Fibroblast of mammary gland (primary cell): ENCODE measurements at places on chromosomes 7 and 10.

DNA sequence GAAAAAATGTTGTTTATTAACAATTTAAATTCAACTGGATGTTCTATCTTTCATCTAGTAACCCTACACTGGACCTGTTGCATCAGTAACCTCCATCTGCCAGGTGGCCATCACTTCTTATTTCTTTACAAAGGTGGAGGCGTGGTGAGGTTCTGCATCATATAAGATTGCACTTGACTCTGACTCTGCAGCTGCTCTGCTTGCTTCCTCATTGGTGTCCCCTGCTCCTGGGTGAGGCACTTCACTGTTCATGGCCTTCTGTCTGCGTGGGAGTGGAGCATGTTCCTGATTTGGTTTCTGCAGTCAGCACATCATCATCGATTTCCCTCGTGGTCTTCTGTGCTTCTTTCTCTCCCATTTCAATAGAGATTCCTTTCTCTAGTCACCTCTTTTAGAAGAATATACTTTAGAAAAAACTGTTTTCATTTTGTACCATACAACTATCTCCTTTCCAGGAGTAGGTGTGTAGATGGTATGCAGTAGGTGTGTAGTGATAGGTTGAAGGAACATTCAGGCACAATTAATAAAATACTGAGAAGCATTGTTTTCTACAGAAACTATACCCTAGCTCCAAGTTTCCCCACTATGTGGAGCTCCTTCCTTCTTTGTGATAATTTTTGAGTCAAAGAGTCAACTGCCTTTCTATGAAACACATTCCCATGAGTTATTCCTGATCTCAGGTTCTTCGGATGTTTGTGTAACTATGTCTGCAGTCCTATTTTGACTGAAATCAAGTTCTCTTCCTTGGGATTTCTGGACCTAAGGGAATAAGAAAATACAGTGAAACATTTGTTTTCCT, 231.7 kb upstream of the CNTNAP2 start:
- no peak for DNase-seq

DNA sequence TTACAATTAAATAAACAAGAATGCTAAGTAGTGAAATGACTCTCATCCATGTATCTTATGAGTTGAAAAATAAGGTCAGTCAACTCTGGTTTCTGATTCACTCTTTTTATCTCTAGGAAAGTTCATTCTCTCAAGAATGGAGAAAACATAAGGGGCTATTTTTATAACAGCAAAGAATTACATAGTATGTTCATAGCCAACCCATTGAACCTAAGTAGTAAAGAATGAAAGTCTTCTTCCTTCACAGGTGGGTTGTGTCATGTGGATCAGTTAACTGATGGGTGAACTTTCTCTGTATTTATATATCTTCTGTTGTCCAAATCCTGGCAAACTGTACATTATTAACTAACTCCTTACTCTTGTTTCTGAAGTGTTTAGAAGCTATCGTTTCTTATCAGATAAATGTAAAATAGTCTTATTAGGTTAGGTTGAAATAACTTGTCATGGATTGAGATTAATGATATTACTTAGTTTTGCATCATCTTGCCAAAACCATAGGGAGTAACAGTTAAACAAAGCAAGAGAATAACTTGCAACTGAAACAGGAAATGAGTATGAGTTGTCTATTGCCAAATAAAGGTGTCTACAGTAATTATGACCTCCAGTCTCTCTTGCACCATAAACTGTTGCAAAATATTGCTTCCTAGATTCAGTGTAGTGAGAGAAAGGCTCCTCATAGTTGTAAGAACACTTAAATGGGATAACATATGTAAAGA, 86.8 kb downstream of the ANKRD7 start:
- DNase-seq: peak; percentile 62

- DNase-seq: no peak
These were observed 144.4 kb downstream of the MAPK8 start for GRCh38 chr10:48450741-48451466.

DNA sequence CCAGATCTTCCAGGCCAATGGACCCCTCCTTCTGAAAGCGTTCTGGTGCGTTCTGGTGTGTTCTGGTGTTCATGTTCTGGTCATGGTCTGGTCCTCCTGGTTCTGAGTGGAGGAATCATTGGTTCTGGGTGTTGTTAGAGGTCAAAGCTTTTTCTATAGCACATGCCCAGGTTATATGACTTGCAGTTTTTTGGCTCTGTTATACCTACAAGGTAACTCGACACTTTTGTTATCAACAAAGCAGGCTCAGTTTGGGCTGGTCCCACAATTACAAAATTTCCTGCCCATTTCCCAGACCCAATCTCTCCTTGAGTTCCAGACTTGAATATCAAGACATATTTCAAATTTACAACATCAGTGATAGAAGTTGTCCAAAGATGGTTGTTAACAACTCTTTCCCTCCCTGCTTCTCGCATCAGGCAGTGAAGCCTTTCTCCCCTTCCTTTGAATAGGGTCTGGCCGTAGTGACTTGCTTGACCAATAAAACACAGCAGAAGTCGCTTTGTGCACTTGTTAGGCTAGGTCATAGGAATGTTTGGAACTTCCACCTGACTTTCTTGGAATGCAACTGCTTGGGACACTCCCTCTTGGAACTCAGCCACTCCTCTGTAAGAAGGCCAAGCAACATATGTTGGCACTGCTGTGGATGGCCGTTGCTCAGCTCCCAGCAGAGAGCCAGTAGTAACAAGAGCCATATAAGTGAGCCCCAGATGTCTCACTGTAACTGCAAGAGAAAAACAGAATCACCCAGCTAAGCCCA, 83.1 kb upstream of the STEAP1B start:
- peak; percentile 75 for DNase-seq

GRCh38 chr7:30930621-30931020, 19.0 kb downstream of the AQP1 start:
- DNase-seq: no peak

DNA sequence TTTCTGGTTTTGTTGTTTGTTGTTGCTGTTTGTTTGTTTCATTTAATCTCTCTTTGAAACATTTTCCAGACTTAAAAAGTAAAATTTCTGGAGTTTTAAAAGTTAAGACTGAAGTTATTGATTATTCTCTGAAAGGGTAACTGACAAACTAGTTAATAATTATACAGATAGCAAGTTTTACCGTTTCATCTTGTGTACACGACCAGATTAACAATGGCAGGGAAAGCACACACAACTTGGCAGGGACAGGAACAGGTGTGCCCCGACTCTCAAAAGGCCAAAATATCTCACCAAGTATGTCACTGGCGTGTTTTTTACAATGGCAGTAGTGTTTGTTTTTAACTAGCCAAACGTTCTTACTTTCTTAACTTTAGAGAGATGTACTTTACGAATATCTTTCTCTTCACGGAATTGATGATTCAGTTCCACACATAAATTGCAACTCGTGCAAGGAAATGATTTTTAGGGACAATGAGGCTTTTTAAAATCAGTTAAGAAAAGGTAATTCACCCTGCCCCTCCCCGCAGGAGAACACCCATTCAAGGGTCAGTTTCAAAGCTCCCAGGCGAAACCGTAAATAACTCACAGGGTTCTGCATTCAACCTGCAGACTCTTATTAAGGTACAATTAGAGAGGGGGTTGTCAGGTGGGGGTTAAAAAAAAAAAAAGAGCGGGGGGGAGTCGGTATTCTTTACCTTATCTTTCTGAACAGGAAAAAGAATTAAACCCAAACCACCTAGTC, 3.5 kb downstream of the CTBP2 start:
- no peak for DNase-seq

DNA sequence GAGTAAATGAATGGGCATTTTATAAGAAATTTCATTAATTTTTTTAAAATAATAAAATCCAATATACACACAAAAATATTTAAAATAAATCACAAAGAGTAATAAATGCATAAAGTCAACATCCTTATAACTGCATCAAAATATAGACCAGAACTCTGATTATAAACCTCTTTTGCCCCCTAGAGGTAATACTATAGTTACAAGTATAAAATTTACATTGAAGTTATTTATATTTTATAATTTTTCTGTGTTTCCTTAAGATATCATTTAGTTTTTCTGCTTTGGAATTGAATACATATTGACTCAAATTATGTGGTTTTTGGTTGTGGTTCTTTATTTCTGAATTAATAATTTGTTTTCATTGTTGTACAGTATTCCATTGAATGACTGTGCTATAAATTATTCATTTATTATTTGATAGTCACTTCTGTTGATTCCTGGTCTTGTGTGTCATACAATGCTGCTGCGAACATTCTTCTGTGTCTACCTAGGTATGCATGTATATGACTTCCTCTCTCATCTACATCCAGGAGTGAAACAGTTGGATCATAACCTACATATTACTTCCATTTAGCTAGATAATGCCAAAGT, 673.6 kb downstream of the IPMK start:
- DNase-seq: no peak

- DNase-seq: peak; percentile 40
These were observed 274.4 kb downstream of the THSD7A start for GRCh38 chr7:11557627-11558026.

DNA sequence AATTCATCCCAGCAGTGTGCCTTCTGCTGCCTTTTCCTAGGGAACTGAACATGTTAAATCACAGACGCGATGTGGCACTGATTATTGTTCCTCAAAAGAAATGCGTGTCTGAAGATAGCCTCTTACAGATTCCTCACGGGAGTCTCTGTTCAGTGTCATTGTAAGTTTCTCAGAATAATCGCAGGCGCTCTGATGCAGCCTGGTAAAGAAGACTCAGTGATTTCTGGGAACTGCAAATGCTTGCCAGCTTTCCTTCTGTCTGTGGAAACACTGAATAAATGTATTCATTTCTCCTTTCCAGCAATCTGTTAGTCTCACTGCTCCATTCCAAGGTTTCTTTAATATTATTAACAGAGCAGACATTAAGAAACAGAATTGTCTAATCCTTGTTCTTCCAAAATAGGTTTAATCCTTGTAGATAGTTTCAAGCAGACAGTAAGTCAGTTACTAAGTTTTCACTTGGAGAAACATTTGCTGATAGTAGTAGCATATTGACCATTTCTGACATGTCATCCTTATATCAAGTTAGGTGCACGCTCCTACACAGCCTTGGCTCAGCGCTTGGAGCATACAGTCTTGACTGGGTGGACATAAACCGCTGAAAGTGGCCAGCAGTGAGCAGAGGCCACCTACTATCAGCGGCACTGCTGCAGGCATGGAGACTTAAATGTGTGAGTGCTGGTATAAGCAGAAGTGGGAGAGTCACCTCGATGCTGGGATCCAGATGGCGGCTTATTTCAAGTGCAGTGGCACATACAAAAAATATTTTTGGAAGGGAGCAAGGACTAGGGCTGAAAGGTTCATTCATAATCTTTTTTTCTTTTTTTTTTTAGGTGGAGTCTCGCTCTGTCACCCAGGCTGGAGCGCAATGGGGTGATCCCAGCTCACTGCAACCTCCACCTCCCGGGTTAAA, 27.7 kb downstream of the MMRN2 start:
- no peak for DNase-seq

DNA sequence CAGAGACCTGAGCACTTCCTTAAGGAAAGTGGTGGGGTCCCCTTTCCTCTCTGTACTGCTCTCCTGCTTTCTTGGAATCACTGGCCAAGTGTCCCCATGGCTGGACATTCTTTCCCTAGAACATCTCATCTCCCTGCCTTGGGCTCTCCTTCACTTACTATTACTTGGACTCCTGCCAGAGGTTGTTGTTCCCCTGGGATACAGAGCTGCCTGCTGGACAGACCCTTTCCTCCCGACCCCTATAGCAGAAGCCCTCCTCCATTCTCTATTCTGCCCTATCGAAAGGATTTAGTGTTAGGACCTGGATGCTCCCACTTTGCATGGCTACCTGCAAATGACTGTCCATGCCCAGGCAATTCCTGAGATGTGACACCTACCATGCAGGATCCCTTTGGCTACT, 164.3 kb upstream of the PODXL start:
- DNase-seq: no peak

DNA sequence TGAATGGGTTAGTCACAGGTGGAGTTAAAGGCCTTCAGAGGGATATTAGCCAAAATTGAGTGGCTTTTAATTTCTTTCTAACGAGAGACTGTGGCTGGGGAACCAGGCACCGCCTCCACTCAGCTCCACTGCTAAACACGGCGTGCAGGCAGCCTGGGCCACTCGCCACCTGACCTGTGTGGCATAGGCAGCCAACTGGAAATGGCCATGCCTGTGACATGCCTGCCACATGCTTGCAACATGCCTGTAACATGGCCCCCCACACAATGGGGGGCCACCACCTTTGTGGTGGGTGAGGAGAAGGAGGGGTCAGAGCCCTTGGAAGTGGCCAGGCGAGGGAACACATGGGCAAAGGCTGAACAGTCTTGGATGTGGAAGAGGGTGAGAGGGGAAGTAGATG, 60.1 kb upstream of the PAX2 start:
- DNase-seq: no peak

- DNase-seq: peak; percentile 53
These were observed 146.5 kb upstream of the MEOX2 start for GRCh38 chr7:15832996-15833395.

GRCh38 chr7:100711369-100711768, 5.4 kb downstream of the POP7 start:
- DNase-seq: no peak

DNA sequence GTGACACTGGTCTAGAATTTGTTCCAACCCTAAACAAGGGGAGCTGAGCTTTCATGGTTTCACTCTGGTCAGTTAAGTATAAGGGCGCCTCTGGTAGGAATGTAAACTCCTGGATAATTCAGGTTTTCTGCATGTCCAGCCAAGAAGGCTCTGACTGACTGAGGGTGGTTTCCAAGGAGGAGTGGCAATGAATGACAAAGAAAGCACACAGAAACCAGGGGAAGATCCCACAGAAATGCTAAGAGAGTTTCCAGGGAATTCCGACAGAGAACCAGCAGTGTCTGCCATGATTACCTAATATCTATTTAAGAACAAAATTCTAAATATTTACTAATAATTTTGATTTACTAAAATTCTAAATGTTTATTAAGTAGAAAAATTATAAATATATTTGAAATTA, 27.3 kb upstream of the NRG3 start:
- no peak for DNase-seq

DNA sequence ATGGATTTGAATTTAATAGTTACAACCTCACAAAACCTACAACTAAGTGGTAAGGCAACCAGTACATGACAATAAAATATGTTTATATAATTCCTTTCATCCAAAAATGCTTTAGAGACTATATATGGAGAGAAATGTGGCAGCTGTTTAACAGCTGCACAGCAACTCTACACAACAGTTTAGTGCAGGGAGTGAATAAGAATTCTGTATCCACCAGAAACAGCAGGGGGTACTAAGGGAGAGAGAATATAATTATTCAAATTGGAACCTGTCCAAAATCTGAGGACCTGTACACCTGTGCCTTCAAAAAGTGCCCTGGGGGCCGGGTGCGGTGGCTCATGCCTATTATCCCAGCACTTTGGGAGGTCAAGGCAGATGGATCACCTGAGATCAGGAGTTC, 49.6 kb downstream of the POLL start:
- no peak for DNase-seq

DNA sequence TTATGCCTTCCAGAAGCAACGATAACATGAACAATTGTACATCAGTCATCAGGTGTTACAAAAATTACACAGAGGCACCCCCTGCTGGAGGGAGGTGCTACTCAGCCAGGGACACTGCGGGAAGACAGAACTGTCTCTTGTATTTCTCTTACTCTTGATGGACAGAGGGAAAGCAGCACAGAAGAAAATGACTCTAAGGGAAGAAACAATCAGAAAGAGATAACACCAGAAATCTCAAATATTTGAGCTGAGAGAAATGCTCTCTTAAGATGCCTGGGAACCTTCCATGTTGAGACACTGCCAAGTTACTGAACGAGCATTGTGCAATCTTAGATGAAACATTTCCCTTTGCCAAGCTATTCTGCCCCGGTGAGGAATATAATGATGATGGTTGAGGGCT, 227.6 kb upstream of the NPSR1 start:
- DNase-seq: peak; percentile 57
